ENCODE measurements at places on chromosomes 3 and 15.

DNA sequence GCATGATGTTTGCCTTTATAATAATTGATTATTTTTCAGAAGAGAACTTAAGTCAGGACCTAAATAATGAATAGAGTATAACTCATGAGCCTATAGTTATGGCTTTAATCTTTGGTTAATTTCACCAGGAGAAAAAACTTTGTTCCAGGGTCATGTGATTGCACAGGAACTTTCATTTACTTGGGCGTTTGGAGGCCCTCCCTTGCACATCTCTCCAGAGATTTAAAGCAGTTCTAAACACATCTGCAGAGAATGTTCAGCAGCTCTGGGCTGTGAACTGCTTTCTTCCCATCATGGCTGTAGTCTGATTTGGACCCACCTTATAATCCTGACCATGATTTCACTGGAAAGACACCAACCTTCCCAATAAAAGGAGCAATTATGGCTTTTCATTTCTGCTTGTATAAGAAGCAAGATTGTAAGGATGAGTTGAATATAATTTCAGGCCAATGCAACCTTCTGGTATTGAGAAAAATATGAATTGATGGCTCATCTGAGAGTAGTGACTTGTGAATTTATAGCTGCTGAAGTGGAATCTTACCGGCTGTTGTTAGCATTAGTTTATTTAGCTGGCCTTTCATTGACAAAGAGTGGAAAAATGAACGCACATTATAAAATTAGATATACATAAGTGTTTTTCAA, 80.9 kb upstream of the PRTG start:
- DNase-seq = no peak

DNA sequence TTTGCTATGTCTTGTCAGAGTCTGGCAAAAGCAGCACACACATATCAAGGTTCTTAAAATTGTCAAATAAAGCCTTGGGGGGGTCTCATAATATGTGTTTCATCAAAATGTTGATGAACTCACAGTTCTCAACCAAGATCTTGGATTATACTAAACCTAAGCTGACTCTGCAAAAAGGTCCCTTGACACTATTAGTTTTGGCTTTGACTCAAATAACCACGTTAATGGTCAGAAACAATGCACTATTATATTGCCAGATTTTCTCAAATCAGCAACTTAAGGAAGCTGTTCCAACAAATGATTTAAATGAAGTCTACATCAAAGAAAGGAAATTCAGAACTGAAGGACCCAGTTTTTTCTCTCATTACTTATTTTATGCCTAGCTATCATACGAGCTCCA, 1063.9 kb downstream of the ROBO1 start:
- DNase-seq = no peak

GRCh38 chr3:123724306-123724705, 139.5 kb upstream of the HACD2 start:
- DNase-seq = no peak

GRCh38 chr3:42739401-42740158, 33.5 kb downstream of the CCDC13 start:
- DNase-seq = no peak

DNA sequence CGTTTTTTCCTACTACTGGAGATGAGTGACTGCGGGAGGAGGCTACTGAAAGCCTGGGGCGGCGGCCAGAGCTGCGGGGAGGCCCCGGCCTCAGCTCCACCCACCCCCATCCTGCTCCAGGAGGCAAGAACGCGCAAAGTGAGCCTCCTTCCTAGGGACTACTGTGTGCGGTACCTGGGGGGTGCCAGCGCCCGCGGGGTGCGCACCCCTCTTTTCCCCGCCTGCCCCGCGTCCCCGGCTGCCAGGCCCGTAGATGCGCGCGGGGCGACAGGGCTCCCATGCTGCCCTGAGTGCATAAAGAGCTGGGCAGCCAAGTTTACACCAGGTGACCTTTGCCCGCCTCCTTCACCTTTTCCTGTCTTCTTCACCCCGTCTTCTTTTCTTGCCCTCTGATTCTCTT, 2.5 kb upstream of the USF3 start:
- no peak for DNase-seq

- DNase-seq = no peak
Observed at GRCh38 chr3:99236576-99236975, 335.1 kb upstream of the DCBLD2 start.

- no peak for DNase-seq
Observed at GRCh38 chr15:89384176-89384604, 49.6 kb upstream of the POLG start.

DNA sequence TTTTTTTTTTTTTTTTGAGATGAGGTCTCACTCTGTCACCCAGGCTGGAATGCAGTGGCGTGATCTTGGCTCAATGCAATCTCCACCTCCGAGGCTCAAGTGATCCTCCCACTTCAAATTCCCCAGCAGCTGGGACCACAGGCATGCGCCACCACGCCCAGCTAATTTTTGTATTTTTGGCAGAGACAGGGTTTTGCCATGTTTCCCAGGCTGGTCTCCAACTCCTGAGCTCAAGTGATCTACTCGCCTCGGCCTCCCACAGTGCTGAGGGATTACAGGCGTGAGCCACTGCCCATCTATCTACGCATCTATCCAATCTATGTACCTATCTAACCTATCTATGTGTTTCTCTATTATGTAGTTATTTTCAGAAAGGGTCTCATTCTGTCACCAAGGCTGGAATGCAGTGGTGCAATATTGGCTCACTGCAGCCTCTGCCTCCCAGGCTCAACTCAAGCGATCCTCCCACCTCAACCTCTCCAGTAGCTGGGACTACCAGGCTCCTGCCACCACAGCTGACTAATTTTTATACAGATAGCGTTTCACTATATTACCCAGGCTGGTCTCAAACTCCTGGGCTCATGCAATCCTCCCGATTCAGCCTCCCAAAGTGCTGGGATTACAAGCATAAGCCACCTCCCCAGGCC, 20.2 kb upstream of the GPX1 start:
- DNase-seq = no peak

- no peak for DNase-seq
Observed at GRCh38 chr15:70763950-70764730, 782 bp upstream of the UACA start.

DNA sequence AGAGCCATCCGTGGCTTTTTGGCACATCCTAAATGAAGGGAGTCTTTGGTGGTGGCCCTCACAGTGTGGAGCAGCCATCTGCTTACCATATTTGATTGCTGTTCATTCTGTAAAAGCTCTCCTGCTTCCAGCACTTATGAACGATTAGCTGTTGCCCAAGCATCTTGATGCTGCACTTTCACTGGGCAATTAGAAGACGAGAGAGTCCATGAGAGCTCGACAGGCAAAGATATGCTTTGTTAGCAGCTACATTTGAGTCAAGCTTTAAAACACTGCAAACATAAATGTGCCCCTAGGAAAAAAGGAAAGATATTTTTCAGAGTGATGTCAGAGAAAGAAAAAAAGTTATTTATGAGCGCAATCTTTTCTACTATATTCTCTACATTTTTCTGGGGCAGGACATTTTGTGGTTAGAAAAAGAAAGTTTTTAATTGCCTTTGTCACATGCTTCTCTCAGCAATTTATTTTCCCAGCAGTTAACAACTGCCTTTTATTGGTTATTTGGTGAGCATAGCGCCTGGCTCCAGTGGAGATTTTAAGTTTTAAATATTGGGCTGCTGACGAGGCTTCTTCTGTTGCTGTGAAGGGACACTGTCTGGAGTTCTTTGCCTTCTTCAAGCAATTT, 468.4 kb downstream of the C3orf38 start:
- DNase-seq = no peak

DNA sequence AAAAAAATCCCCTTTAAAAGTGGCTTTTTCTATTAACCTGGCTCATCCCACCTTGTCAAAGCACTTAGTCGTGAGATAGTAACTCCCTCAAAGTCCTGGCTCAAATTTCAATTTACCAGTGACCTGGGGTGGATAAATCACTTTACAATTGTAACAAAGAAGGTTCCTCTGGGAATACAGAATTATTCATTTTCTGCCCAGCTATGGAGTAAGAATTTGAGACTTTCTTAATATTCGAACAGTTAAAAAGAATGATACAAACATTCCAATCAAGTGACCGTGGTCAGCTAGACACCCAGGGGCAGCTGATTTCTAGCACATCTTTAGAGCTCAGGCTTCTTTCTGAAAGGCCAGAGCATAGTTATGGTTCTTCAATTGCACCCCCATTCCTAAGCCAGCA, 291.0 kb upstream of the TGFBR2 start:
- no peak for DNase-seq

DNA sequence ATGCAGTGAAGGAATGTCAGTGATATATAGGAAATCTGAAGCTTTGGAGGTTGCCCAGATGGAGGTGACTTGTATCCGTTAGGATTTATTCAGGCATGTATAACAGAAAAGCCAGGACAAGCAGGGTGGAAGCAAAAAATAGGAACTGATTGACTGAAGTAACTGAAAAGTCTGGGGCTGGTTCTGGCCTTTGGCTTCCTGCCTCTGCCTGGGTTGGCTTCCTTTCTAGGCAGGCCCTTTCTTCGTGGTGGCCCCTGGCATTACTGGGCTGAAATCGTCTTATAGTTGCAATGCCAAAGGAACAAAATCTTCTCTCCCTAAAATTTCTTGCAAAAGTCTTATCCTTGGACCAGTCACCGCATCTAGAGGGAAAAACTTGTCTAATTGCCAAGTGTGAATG, 386.1 kb downstream of the PTPRG start:
- DNase-seq = no peak

DNA sequence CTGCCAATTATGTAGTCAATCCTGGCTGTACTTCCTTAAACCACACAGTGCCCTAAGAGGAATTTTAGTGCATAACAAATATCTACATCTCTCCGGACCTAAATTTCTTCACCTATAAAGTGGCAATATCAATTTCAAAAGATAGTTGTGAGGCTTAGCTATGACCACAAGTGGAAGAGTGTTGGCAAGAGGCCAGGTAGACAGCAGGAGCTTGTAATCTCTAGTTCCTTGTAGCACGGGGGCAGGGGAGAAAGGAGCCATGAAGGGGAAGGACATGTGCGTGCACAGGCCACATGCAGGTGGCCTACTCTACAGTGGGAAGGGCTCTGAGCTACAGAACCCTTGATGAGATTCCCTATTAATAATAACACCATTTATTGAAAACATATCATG, 269.7 kb downstream of the ABHD5 start:
- DNase-seq = no peak

DNA sequence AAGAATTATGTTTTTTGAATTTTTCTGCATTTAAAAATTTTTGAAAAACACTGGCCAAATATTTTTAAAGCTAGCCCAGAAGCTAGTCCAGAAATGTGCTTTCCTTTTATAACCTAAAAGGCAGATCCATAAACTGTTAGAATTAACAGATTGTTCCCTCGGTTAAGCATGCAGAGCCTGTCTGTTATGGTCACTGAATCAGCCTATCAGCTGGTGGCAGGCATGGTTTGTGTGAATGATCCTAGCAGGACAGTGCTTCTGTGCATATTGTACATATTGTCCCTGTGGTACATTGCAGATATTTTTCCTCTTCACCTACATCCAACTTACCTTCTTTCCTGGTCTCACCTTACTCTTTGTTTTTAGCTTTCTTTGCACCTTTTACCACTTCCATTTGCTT, 53.3 kb downstream of the RARB start:
- no peak for DNase-seq

- DNase-seq = no peak
Observed at GRCh38 chr15:79308874-79309273, 2.0 kb upstream of the TMED3 start.

All from activated CD8-positive, alpha-beta memory T cell treated with anti-CD3 and anti-CD28 coated beads for 1 hour (primary cell).